ENCODE measurements at places on chromosomes 4 and X.

GRCh38 chr4:6688879-6689505, 4.7 kb upstream of the S100P start:
- no peak for DNase-seq

GRCh38 chr4:122639181-122639580, 18.3 kb upstream of the IL21 start:
- no peak for DNase-seq

DNA sequence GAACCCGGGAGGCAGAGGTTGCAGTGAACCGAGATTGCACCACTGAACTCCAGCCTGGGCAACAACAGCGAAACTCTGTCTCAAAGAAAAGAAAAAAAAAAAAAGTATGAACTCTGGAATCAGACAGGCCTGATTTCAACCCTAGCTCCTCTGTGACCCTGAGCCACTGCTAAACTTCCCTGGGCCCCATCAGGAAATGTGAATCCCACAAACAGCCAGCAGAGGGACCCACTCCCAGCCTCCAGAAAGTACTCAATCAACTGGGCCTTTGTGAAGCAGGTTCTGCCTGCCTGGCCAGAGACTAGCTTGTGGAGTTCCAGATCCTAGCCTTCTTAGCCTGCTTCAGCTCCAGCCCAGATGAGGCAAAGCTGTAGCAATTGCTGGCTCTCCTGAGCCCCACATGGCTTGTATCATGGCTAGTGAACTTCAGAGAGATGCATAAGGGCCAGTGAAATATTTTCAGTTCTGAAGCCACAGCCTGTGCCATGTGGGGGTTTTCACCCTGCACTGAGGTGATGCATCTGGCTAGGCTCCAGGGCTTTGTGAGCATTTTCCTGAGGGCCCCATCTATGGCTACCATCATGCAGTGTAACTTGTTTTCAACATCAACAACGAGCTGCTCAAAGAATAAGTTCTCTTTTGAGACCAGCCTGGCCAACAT, 7.2 kb upstream of the IDS start:
- no peak for DNase-seq

DNA sequence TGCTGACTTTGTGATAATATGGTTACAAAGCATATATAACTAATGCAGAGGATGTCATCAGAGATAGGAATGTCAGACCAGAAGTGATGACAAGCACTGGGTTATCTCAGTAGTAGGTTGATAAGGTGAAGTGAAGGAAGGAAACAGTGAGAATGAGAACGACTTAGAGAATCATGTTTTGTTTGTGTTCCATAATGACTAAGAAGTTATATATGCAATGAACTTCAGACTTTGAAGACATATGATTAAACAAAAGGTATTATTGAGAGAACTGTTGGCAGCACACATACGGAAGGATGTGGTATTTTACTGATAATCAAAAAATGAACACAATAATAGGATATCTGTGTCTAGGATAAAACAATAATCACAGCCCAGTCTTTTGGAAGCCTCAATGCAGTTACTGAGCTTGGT, 18.3 kb upstream of the HHIP start:
- DNase-seq: no peak

DNA sequence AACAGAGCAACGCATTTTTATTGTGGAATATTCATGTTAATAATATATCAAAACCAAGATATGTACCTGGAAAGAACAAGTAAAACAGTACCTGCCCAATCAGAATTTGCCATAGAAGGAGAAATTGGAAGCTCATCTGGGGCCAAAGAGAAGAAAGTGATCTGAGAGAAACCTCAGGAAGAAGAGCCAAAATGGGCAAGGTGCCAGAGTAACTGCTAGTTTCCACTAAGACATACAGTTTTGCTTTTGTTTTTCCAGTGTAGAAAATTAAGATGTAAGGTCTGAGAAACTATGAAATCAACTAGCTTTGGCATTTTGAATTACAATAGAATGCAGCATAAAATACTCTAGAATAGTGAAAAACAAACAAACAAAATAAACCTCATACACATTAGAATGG, 2201.2 kb downstream of the ARAP2 start:
- DNase-seq: no peak

DNA sequence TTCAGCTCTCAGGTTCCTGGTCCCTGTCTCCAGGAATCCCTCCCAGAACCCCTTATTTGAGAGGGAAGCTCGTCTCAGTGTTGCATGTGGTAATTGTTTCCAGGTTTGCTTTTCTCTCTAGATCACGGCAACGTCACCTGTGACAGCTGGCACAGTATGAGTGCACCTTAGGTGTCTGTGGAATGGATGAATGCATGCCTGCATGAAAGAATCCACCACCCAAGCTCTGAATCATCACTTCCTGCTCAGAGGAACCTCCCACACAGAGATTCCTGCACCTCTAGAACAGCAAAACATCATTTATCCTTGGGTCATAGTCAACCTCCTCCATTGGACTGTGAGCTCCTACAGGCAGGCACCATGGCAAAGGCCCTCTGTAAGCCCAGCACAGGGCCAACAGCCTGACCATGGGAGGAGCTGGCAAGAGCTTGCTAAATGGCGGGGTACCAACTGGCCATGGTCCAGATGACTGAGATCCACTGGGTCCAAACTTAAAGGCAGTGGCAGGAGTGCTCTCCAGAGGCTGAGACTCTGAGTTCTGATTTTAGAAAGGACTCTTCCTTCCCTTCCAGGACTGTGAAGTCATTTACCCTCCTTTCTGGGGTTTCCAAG, 116.2 kb downstream of the SLC2A9 start:
- DNase-seq: no peak

- no peak for DNase-seq
Observed at GRCh38 chr4:137470806-137471205, 61.5 kb downstream of the PCDH18 start.

DNA sequence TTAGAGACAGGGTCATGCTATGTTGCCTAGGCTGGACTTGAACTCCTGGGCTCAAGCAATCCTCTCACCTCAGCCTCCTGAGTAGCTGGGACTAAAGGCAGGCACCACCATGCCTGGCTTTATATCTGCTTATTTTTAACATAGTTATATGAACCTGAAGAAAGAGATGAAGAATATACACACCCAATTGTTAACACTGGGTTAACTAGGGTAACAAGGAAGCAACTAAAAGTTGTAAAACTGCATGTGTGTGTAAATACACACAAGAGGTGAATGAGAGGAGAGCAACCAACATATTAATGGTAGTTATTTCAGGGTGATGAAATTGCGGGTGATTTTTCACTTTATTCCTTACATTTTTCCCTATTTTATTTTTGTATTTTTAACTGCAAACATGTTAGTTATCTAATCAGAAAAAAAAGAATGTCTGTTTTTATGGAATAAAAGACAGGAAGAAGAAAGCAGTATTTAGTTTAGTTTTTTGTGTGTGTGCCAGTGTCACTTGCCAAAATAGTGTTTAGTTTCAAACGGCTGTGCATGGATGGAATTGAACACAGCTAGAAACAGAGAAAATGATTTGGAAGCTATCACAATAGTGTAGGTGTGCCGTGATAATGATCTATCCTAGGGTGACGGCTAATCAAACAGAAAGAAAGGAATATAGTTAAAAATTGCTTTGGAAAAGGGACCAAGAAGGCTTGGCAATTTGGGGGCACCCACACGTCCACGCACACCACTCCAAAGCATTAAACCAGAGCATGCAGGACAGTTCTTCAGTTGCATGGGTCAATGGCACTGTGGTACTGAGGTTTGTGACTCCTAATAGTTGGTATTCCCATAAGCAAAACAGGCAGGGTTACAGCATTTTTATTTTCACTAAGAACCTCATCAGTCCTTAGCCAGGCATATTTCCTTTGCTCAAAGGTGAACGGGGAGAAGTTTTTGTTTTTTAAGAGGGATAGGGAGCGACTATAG, 89.1 kb upstream of the KLHL13 start:
- peak; percentile 60 for DNase-seq

- no peak for DNase-seq
Observed at GRCh38 chr4:77152421-77152820, 4.6 kb upstream of the CCNG2 start.

- no peak for DNase-seq
Observed at GRCh38 chrX:133654811-133655210, 239.5 kb upstream of the GPC4 start.

- no peak for DNase-seq
Observed at GRCh38 chrX:68848189-68848940, 19.5 kb downstream of the EFNB1 start.

DNA sequence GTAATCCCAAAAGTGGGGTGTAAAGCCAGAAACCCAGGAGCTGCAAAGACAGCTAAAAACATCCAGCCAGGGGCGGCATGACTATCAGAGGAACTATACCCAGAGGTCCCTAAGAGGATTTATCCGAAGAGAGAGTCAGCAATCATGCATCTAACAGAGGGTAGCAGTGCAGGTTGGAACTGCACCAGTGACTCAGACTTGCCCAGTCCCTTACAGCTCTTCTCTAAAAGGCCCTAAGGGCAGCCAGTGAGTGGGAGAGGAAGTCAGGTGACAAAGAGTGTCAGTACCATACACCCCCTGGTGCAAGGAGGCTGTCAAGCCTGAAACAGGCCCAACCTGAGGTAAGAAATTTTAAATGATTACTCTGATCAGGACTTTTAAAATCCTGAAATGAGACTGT, 88.1 kb downstream of the CAMK2D start:
- DNase-seq: no peak

DNA sequence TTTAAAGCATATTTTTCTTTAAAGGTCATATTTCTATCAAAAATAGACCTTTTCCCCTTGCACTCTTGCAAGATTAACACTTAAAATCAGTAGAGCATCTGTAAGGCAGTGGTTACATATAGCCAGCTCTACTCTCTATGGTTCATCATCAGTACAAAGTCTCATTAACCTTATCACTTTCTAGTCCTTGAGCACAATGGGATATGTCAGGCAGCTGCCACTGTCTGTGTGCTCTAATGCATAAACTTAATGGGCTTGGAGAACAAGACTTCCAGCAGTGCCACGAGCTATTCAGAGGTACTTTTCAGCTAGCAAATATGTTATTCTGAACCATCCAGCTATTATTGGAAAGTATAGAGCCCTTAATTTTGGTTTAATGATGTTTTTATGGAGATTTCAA, 393.7 kb downstream of the GASK1B start:
- peak; percentile 74 for DNase-seq

DNA sequence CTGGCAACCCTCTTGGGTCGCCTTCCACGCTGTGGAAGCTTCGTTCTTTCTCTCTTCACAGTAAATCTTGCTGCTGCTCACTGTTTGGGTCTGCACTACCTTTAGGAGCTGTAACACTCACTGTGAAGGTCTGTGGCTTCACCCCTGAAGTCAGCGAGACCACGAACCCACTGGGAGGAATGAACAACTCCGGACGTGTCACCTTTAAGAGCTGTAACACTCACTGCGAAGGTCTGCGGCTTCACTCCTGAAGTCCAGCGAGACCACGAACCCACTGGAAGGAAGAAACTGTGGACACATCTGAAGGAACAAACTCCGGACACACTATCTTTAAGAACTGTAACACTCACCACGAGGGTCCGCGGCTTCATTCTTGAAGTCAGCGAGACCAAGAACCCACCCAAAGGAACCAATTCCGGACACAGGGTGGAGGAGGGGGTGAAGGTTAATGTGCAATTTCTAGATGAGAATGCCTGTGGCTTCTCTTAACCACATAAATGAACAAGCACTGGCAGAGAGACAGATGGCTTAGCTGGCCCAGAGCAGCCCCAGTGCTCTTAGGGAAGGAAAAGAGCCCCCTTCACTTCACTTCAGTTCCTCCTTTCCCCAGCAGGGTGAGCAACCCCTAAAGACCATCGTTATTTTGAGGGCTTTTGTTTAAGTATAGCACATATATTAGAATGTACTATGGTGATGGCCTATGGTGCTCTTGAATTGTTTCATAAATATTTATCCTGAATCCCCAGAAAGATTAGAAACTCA, 73.0 kb downstream of the LUZP4 start:
- no peak for DNase-seq

GRCh38 chr4:127018381-127018780, 614.4 kb upstream of the INTU start:
- no peak for DNase-seq

DNA sequence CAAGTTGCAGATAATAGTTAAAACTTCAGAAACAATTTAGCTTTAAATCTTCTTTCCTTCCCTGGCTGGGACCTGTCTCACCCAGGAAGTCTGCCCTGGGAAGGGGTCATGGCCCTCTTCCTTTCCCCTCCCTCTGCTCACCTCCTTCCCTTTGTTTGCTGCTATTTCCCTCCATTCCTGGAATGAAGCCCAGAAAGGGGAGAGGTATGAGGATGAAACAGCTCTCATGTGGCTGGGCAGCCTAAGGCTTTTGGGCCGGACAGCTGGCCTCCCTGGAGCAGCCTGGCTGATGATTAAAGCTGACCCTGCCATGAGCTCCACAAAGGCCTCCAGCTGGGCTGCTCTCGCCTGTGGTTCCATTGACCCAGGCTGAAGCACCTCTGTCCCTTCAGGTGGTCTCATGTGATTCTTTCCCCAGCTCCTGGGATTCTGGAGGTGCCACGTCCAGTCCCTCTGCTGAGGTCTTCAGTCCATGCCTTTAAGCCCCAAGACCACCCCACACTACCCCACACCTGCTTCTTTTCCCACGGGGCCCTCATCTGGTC, 202.1 kb downstream of the PTTG2 start:
- DNase-seq: no peak

DNA sequence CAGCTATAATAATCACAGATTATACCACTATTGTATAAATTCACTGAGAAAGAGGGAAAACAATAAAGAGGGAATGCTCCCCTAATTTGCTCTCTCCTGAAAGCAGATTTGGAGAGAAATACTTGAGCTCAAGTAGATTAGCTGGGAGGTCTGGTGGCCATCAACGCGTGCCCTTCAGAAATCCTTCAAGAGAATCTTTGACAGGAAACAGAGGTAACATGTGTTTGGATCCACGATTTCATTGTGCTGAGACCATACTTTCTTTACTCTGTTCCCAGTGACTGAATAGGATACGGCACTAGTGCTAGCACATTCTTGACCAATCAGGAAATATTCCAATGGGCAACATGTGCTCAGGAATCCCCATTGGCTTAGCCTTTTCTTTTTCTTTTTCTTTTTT, 1395.3 kb downstream of the RAPGEF2 start:
- no peak for DNase-seq

GRCh38 chrX:20487227-20487626, 220.5 kb upstream of the RPS6KA3 start:
- DNase-seq: no peak

- DNase-seq: no peak
Observed at GRCh38 chrX:134821370-134821769, 163.1 kb upstream of the PLAC1 start.

- no peak for DNase-seq
Observed at GRCh38 chr4:79497001-79497400, 89.0 kb upstream of the GK2 start.

DNA sequence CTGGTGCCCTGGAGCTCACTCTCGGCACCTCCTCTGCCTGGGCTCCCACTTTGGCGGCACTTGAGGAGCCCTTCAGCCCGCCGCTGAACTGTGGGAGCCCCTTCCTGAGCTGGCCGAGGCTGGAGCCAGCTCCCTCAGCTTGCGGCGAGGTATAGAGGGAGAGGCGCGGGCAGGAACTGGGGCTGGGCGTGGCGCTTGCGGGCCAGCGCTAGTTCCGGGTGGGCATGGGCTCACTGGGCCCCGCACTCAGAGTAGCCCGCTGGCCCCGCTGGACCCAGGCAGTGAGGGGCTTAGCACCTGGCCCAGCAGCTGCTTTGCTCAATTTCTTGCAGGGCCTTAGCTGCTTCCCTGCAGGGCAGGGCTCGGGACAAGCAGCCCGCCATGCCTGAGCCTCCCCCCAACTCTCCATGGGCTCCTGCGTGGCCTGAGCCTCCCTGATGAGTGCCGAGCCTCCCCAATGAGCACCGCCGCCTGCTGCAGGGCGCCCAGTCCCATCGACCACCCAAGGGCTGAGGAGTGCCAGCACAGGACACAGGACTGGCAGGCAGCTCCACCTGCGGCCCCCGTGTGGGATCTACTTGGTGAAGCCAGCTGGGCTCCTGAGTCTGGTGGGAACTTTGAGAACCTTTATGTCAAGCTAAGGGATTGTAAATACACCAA, 26.7 kb upstream of the FAM90A26 start:
- DNase-seq: no peak

Measured in NCI-H2081 treated with DMSO at 0.1 percent for 48 hours (cell line).